Putamen (tissue), 1 donor: ENCODE measurements at places on chromosomes 3 and 15.
A peak's percentile ranks its signal among the peaks of the same experiment; 100 is the strongest.

- no peak for DNase-seq
These were observed 1.4 kb downstream of the PLEKHO2 start for GRCh38 chr15:64842986-64843561.

- no peak for DNase-seq
These were observed 33.1 kb upstream of the SEC22A start for GRCh38 chr3:123168605-123169004.

GRCh38 chr3:12966847-12967605 lies 106.2 kb downstream of the IQSEC1 start:
- DNase-seq: no peak

GRCh38 chr3:113018536-113019181 lies 27.9 kb downstream of the GTPBP8 start:
- peak; percentile 15 for DNase-seq

GRCh38 chr3:74329096-74329495 lies 285.4 kb downstream of the CNTN3 start:
- DNase-seq: no peak

- no peak for DNase-seq
These were observed 40.6 kb upstream of the TNFAIP8L3 start for GRCh38 chr15:51135276-51135675.

- DNase-seq: no peak
These were observed 437.8 kb downstream of the ZIC1 start for GRCh38 chr3:147846854-147847478.

GRCh38 chr15:90040618-90041017 lies 39.5 kb downstream of the ZNF710 start:
- no peak for DNase-seq

DNA sequence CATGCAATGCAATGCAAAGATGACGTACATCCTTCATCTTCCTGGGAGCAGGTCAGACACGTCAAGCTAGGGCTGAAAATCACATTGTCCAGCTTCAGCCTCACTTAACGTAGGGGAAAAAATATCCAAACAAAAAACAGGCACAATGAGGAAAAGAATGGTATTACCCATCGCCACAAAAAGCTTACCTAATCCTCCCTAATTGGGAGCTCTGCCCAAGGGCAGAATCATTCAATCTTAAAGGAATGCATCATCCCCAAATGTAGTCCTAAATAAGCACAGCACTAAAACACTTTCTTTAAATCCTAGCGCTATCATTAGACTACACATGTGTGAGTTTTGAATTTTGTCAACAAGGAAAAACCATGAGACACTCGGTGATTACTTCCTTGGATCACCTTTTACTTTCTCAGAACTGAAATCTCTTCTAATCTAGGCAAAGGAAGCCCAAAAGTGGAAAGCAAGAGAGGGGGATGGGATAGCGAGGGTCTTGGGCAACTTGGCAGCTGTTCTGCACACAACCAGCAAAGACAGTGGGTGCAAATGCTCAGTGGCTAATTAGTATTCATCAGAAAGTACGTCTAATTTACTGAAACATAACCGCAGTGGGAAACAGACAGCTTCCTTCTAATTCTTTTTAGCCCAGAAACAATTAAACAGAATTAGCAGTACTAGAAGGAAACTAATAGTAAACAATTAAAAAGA lies 87.4 kb downstream of the ADAMTS9 start:
- no peak for DNase-seq

GRCh38 chr15:80638553-80639167 lies 56.5 kb upstream of the ABHD17C start:
- no peak for DNase-seq
